ENCODE measurements at places on chromosomes 5 and 9.

- DNase-seq = no peak
These were observed 58.1 kb upstream of the ZNF354A start for GRCh38 chr5:178788381-178789085.

DNA sequence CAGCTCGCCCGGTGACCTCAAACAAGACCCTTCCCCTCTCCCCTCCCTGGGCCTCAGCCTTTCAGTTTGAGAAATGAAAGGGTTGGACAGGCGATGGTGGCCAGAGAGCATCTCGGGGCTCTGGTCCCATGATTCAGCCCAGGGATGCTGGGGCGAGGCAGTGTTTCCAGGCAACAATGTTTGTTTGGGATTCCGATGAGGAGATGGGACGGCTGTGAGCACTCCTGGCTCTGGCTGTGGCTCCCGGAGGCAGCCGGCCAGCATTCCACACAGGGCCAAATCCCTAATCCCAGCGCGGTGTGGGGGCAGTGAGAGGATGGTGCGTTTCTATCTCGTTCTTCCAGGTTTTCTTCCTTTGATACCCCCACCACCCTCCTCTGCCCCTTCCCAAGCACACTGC lies 66.0 kb downstream of the HMCN2 start:
- DNase-seq = no peak

GRCh38 chr9:117549444-117549843 lies 134.6 kb upstream of the ASTN2 start:
- no peak for DNase-seq

DNA sequence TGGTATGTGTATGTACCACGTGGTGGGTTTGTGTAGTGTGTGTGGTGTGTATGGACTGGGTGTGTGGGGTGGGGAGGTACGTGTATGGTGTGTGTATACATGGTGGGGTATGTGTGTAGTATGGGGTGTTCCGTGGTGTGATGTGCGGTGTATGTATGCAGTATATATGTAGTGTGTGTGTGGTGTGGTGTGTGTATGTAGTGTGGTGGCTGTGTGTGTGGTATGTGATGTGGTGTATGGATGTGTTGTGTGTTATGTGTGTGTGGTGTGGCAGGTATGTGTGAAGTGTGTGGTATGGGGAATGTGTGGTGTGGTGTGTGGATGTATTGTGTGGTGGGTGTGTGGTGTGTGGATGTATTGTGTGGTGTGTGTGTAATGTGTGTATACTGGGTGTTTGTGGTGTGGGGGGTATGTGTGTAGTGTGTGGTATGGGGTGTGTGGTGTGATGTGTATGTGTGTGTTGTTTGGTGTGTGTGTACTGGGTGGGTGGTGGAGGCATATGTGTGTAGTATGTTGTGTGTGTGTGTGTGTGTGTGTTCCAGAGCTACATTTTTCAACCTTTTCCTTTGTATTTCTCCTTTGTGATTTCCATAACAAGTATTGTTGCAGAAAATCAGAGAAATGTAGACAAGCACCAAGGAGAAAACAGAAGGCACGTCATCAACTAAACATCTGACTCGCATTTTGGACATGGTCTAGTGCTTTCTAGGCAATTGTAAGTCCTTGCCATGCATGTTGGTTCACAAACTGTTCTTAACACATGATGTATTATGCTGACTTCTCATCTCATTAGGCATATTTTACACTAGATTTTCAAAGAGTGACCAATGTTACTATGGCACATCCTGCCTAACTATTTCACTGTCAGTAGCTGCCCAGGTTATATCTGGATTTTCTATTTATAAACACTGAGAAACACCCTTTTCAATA lies 13.2 kb downstream of the SEMA4D start:
- DNase-seq = no peak

- no peak for DNase-seq
These were observed 190.4 kb downstream of the RGS3 start for GRCh38 chr9:113653746-113654604.

GRCh38 chr5:140420226-140420570 lies 18.6 kb downstream of the ANKHD1 start:
- DNase-seq = no peak

DNA sequence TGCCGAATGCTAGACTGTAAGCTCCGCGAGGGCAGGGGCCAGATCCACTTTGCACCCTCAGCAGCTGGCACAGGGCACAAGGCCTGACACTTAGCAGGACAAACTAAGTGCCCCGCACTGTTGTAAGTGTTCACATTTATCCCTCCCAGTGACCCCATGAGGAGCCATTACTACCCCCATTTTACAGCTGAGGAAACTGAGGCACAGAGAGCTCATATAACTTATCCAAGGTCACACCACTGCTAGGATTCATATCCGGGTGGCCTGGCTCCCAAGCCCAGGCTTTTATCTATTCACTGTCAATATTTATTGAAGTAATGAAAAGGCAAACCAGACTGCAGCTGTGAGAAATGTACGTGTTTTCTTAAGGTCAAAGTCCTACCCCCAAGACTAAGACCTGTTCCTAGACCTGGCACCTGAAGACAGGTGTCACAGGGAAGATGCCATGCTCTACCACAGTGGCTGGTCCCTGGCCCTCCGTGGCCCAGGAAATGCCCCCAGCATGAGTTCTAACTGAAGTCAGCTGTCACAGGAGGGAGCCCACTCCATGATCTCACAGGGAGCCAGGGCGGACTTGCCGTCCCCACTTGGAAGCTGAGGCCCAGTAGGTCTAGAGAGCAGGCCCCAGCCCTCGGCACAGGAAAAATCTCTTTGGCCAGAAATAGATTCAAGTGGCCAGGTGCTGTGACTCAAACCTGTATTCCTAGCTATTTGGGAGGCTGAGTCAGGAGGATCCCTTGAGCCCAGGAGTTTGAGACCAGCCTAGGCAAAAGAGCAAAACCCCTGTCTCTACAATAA lies 74.7 kb upstream of the IL17B start:
- no peak for DNase-seq
